ENCODE measurements at places on chromosomes 3 and 15. TPM values are rescaled to one million over a fixed set of nuclear protein-coding genes. Genes with fewer than 3 reads are reported as not detected.

GRCh38 chr15:64527263-64527984 lies 67.0 kb downstream of the ZNF609 start:
- no peak for DNase-seq

DNA sequence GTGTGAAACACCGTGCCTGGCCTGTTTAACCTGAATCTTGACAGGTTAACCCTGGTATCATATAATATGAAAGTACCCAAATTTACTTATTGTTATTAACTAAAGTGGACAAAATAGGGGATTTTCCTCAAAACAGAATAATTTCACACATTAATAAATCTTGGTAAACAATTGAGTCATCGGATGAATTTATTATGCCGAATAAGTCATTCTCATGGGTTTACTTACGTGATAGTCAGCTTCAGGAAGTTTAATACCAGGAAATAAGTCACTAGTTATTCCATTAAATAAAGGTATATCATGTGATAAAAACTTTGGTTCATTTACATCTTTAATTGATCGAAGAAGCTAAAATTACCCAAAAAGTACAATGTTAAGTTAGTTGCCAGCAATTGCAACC lies 99.7 kb downstream of the DNAH12 start:
- DNase-seq, result no peak

- DNase-seq, result no peak
Observed at GRCh38 chr3:41503998-41504623, 304.8 kb downstream of the CTNNB1 start.

GRCh38 chr15:98800437-98801233 lies 152.3 kb downstream of the IGF1R start:
- peak; percentile 85 for DNase-seq

Gene RPUSD2
- 26.7 TPM for total RNA-seq

Gene LINGO1
- 0.16 TPM for total RNA-seq

All from HT-29 (cell line).